ENCODE measurements at places on chromosomes 7 and 10.

GRCh38 chr7:98643236-98643985 lies 26.3 kb downstream of the NPTX2 start:
- no peak for DNase-seq

DNA sequence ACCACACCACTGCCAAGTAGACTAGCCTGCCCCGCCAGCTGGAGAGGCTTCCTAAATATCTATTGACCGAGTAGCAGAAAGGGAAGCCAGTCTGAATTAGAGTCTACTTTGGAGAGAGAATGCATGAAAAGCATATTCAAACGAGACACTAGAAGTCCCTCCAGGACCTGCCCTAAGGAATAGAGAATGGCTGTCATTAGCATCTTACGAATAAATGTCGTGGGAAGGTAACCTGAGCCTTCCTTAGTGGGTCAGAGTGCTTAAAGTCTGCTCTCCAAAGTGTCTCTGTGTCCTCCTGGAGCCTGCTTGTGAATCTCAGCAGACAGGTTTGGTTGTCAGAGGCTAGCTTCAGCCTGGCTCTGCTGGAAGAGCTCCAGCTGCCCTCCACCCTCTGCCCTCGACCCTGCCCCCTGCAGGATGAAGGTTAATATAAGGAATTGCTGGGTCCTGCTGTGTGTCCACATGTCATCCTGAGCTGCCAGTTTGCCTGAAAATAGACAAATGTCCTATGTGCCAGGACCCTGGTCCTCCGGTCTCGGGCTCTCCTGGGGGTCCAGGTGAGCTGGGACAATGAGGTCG lies 33.4 kb downstream of the FAM241B start:
- no peak for DNase-seq

- no peak for DNase-seq
These were observed 951.2 kb upstream of the PHF14 start for GRCh38 chr7:10022480-10022879.

DNA sequence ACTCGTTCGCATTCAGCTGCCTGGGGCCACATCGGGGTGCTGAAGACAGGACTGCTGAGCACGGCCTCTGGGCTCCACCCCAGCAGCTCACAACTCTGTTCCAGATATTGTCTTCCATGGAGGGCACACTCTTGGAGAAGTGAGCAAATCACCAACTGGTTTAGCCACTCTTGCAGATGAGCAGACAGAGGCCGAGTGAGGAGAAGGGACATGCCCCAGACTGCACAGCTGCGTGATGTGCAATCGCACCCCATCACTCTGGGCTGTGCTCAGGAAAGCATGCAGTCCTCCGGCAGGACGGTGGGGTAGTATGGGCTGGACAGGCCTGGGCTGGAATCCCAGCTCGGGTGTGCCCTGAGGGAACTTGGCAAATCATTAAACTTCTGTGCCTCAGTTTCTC lies 111.6 kb downstream of the FAM53B start:
- DNase-seq = no peak

DNA sequence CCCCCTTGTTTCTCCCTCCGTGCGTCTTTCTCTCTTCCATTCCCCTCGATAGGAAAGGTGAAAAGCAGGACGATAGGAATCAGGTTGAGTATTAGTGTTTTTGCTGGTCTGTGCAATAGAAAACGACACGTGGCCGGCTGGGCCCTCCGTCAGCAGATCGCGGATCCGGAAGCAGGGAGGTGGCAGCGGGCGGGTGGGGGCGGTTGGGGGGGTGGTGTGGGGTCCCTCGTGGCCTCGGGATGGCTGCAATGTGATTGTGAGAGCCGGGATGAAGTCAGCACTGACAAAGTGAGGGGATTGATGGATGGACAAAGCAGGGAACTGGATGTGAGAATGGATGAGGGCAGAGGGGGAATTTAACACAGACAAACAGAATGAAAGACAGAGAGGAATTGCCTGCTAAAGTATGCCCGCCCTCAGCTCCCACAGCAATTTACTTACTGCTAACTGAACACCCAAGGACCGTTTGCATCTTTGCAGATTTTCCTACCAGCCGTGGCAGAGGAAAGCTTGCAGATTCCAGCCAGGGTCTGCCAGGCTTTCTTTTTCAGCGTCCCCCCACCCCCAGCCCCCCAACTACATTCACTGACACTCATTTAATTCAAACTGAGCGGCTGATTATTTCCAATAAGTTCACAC lies 280.9 kb downstream of the LRMDA start:
- no peak for DNase-seq

DNA sequence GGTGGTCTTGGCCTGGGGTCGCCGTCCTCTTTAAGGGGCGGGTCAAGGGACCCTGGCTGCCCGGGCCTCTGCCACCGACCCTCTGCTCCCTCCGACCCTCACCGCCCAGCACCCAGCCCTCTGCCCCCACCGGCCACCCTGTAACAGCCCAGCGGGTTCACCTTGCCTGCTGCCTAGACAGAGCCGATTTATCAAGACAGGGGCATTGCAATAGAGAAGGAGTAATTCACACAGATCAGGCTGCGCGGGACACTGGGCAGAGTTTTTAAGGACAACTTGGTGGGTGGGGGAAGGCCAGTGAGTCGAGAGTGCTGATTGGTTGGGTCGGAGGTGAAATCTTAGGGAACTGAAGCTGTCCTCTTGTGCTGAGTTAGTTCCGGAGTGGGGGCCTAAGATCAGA lies 779 bp upstream of the ADCK2 start:
- no peak for DNase-seq

DNA sequence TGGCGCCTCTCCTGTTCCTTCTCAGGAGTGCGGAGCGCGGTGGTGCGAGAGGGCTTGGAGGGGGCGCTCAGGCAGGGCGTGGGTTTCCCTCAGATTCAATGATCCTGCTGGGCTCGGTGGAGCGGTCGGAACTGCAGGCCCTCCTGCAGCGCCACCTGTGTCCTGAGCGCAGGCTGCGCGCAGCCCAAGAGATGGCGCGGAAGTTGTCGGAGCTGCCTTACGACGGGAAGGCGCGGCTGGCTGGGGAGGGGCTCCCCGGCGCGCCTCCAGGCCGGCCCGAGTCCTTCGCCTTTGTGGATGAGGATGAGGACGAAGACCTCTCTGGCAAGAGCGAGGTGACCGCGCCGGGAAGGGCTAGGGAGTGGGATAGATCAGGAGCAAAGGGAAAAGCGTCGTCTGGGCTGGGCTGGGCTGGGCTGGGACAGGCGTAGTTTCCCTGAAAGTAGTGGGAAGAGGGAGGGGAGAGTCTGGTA lies 17.0 kb downstream of the FAM131B start:
- DNase-seq = peak; percentile 44

DNA sequence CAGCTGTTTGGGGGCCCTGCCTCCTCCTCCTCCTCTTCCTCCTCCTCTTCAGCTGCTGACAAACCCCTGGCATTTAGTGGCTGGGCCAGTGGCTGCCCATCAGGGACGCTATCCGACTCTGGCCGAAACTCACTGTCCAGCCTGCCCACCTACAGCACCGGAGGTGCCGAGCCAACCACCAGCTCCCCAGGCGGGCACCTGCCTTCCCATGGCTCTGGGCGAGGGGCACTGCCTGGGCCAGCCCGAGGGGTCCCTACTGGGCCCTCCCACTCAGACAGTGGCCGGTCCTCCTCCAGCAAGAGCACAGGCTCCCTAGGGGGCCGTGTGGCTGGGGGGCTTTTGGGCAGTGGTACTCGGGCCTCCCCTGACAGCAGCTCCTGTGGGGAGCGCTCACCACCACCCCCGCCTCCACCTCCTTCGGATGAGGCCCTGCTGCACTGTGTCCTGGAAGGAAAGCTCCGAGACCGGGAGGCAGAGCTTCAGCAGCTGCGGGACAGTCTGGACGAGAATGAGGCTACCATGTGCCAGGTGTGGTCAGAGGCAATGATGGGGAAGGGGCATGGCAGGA lies 4.1 kb downstream of the LZTS2 start:
- DNase-seq = no peak

- DNase-seq = no peak
These were observed 221.8 kb downstream of the HPSE2 start for GRCh38 chr10:99013885-99014284.

DNA sequence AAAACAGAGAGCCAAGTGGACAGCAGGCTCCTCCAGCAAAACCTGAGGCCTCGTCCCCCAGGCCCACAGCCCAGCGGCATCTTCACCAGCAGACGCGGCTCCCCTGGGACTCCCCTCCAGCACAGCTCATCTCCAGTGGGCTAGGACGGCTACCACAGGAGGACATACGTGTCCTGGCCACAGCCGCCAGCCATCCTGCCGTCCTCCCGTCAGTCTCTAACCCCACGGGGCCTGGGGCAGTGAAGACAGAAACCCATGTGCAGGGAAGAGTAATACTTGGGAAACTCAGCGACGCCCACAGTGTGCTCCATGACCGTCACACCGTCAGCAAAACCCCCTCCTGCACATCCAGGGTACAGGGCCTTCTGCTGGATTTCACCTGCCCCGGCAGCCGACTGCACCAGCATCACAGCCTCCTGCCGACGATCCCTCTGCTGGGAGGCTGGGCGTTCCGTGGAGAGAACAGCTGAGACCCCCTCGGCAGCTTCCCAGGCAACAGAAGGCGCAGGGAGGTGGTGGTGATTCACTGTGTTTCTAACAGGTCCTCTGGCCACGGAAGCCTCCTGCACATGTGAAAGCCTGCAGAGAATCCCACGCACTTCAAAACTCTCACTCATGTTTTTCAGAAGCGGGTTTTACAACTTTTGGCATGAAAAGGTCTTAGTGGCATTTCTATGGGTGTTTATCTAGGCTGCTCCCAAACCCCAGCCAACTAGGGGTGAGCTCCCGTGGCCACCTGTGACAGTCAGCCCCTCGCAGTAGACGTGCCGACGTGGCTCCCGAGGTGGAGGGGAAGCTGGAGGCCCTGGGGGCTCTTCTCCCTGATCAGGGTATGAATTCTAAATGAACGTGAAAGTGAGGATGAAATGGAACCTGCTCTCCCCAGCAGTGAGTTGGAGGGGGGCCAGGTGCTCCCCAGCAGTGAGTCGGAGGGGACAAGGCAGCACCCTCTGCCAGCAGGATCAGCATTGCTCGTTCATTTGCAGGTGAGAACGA lies 513.5 kb downstream of the PTPRN2 start:
- DNase-seq = no peak

- no peak for DNase-seq
These were observed 1.1 kb downstream of the COL17A1 start for GRCh38 chr10:104084482-104085142.
